ENCODE measurements at places on chromosomes 16 and 17.

- no peak for DNase-seq
Observed at GRCh38 chr17:4162321-4162720, 19.3 kb downstream of the CYB5D2 start.

- no peak for DNase-seq
Observed at GRCh38 chr16:7597677-7598076, 265.0 kb downstream of the RBFOX1 start.

- no peak for DNase-seq
Observed at GRCh38 chr17:55436224-55437158, 14.9 kb upstream of the MMD start.

- no peak for DNase-seq
Observed at GRCh38 chr17:16459855-16460550, 32.0 kb downstream of the LRRC75A start.

- DNase-seq, result no peak
Observed at GRCh38 chr16:66585481-66586239, 6.4 kb downstream of the CMTM2 start.

DNA sequence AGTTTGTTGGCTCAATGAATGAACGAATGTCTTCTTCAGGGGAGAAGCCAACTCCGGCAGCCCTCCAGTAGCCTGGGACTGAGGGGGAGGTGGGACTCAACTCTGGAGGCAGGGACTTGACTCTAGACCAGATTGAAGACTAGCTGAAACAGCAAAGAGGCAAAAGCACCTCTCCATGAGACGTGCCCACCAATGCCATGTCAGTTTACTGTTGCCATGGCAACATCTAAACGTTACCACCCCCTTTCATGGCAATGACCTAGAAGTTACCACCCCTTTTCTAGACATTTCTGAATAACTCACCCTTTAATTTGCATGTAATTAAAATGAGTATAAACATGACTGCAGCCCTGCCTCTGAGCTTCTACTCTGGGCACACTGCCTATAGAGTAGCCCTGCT, 91.8 kb downstream of the ASIC2 start:
- no peak for DNase-seq

DNA sequence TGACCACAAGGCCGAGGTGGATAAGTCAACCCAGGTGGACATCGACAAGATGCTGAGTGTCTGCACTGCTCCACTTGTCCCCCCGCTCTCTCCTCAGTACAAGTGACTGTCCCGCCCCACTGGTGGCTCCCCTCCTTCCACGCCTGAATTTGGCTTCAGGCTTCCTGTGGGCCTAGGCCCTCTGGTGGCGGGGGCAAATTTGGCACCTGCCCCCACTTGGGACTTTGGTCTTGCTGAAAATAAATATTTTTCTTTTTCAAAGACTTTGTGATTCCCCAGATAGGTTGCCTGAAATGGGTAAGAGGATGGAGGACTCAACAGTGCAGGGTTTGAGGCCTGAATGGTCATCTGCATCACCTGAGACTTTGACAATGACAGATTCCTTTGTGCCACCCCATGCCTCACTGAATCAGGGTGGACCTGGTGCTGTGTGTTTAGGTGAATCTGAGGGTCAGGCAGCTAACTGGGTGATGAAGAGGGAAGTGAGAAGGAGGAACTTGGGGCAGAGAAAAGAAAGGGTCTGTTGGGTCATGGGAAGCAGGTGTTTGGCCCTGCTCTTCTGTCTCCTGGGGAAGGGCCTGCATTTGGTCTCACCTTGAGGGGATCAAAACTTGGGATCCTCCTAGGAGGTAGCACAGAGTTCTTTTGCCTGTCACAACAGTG, 2.0 kb downstream of the C16orf86 start:
- no peak for DNase-seq

DNA sequence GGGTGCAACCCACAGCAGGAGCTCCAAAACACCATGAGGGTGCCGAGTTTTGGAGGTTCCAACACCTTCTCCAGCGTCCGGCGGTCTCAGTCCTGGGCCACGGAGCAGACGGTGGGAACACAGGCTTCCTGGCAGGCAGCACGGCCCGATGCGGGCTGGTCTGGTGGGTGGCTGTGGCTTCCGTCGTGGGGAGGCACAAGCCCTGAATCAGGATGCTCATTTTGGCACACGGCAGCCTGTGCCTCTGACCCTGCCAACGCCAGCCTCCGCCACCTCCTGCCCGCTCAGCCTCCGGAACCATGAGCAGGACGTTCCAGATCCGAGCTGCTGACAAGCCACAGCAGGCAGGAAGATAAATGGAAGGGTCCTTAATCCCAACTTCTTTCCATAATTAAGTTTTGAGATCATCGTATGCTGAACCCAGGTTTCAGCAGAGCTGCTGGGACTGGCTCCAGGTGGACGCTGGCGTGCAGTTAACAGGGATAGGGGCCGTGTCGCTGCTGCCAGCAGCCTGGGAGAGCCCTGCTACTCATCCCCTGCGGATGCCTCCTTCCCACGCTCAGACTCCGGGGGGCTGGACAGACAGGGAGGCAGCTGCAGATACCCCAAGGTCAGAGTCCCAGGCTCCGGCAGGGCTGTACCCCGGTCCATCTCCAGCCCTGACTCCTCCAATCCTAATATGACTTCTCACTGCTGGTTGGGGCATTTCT, 136.6 kb downstream of the ENGASE start:
- DNase-seq, result no peak

- DNase-seq, result no peak
Observed at GRCh38 chr17:81009136-81009535, 17.5 kb downstream of the CHMP6 start.

DNA sequence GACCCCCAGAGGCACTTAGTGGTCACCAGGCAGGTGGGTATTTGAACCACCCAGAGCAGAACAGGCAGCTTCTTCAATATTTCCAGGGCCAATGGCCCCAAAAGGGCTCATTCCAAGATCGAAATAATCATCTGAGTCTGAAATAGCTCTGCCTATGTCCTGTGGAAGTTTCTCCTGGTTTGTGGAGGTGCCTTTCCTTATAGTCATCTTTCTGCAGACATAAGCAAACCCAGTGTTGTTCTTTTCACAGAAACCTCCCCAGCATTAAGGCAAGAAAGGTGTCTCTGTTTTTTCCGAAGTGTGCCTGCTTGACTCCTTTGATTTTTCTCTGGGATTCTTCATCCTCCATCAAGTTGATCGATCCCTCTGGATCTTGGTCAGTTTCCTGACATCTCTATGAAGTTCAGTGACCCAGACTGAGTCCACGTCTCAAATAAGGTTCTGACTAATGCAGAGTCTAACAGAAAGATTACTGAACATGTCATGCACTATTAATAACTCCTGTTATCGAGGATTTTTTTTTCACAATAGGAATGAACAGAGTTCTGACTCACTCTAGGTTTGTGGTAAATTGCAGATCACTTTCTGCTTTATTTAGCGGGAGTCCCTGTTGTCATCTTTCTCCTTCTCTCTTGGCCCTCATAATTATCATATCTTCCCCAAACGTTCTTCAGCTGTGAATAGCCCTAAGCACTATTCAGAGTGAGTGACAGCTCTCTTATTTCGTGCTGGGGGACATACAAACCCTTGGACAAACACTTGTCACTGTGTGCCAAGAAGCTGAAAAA, 1.5 kb downstream of the LRRC3C start:
- peak; percentile 77 for DNase-seq

DNA sequence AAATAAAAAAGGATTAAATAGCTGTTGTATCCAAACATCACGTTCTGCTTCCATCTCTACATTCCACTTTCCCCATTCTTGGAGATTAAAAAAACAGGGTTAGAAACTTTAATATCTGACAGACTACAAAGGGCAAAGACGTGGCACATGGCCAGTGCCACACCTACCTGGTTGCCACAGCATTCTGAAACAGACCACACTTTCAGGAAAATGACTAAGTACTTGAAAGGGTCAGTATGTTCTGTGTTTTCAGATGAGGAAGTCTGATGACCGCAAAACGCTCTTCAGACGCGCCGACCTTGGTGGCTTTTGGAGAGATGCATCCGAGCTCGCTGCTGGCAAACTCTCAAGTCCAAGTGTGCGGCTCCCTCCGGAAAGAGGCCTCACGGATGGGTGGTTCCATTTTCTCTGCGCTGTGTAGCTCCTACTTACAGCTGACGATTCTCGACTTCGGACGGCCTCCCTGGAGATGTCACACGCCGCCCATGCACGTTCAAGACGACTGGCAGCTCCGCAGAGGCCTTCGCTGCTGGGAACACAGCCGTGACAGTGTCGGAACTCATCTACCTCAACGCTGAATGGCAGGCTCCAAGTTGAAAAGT, 15.5 kb downstream of the MAP1LC3B start:
- no peak for DNase-seq

DNA sequence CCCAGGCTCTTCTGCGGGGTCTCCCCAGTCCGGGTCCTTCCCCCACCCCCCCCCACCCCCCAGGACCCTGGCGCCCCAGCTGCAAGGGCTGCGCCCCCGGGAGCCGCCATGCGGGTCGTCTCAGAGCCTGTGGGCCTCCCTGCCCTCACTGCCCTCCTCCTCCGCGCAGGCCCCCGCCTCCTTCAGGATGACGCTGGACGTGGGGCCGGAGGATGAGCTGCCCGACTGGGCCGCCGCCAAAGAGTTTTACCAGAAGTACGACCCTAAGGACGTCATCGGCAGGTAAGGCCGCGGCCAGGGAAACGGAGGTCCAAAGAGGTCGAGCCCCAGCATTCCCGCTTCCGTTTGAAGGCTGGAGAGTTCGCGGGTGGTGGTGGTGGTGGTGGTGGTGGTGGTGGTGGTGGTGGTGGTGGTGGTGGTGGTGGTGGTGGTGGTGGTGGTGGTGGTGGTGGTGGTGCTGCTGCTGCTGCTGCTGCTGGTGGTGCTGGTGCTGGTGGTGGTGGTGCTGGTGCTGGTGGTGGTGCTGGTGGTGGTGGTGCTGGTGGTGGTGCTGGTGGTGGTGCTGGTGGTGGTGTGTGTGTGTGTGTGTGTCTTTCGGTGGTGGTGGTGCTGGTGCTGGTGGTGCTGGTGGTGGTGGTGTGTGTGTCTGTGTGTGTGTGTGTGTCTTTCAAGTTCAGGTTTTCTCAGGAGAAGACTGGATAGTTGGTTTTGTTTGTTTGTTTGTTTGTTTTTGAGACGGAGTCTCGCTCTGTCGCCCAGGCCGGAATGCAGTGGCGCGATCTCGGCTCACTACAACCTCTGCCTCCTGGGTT, 615 bp downstream of the PHKG2 start:
- DNase-seq, result no peak

- no peak for DNase-seq
Observed at GRCh38 chr17:7440834-7441195, 1.5 kb downstream of the FGF11 start.

DNA sequence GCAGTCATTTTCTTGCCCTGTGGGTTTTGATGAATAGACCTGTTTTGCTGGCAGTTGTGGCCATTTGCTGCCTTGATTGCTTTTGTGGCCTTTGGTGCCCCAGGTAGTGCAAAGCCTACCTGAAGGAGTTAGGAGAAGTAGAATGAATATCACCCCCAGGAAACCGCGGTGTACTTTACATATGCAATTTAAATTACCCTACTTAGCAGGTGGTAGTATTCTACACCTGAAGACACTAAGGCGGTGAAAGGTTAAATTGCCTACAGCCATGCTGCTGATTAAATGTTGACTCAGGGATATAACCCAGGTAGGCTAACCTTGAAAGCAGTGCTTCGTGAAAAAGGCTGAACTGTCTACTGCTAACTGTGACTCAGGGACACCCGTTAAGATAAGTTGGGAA, 27.2 kb upstream of the WWOX start:
- no peak for DNase-seq

- no peak for DNase-seq
Observed at GRCh38 chr17:42535155-42536047, 640 bp upstream of the NAGLU start.

- no peak for DNase-seq
Observed at GRCh38 chr17:76399175-76400172, 15.1 kb downstream of the SPHK1 start.

GRCh38 chr17:6413065-6413464, 21.9 kb downstream of the AIPL1 start:
- DNase-seq, result no peak

GRCh38 chr17:56367366-56367765, 214.1 kb downstream of the ANKFN1 start:
- no peak for DNase-seq

DNA sequence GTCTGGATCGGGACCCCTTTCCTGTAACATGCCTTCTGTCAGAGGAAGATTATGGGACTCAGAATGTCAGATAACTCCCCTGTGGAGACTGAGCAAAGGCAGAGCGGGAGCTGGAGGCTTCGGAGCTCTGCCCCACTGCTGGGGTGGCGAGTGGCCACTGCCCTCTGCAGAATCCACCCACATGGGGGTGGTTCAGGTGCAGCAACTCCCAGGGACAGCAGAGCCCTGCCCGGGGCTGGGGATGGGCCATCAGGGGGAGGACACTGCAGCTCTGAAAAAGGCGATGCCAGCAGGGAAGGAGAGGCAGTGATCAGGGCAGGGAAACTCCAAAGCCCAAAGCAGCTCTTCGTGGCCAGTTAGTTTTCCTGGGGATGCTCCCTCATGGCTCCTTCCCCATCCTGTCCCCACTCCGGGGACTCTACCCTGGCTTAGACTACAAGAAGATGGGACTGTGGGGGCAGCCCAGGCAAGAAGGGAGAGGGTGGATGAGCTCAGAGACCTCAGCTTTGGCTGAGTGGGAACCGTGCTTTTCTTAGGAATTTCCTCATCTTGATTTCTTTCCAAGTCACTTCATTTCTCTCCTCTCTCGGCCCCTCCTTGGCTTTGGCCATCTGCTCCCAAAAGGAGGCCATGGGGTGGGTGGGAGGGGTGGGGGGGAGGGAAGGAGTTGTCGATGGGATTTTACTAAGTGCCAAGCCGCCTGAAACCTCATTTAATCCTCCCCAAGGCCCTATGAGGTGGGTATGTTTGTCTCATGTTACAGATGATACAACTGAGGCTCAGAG, 4.0 kb downstream of the CA4 start:
- no peak for DNase-seq

- no peak for DNase-seq
Observed at GRCh38 chr17:16492613-16493530, 879 bp upstream of the LRRC75A start.
